ENCODE measurements at places on chromosomes 3 and 15.

GRCh38 chr3:170421111-170421641 is 2.5 kb downstream of the CLDN11 start:
- H3K36me3 ChIP-seq, result peaks cover 8% of the 10 kb centered on the region
- no peak overlapping the region for H3K27ac ChIP-seq
- DNase-seq, result no peak
- H3K4me1 ChIP-seq, result peaks cover 13% of the 10 kb centered on the region
- H3K4me3 ChIP-seq, result no peak overlapping the region

- DNase-seq, result no peak
- no peaks in the 10 kb centered on the region for H3K27me3 ChIP-seq
- H3K36me3 ChIP-seq, result no peaks in the 10 kb centered on the region
- no peak overlapping the region for H3K27ac ChIP-seq
Observed at GRCh38 chr3:65674226-65674625, 364.5 kb downstream of the MAGI1 start.

DNA sequence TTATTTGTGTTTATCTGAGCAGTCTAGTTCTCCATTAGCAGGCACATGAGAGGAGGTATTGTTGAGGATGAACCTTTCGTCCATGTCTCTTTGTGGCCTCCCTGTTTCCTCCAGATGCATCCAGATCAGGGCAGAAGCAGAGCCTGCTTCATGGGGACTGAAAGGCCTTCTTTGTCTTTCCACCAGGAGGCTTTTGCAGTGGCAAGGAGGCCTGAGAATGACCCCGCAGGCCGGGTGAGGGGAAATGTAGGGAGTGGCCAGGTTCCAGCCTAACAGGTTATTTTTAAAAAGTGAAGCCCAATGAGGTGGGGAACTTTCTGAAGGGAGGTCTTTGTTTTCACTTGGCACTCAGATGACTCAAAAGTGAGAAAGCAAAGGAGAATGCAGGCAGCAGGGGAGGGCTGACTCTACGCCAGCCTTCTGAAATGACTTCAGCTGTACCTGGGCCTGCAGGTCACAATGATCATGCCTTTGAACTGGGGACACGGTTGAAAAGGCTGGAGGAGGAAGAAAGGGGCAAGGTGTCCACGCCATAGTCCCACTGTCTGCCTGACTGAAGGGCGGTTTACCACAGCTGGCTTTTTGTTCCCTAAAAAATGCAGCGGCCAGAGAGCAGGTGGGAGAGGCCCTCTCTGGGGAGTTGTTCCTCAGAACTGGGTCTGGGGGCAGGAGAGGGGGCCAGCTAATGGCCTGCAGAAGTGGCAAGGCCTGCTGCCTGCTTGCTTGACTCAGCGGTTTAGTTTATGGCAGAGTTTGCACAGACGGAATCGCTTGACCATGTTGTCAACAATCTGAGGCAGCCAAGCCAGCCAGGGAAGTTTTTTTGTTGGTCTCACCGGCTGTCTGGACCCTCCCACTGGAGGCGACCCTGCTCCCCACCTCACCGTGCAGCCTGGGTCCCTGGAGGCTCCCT is 28.7 kb downstream of the CMTM7 start:
- H3K27me3 ChIP-seq, result no peaks in the 10 kb centered on the region
- H3K36me3 ChIP-seq, result peaks cover 3% of the 10 kb centered on the region
- peak overlapping the region; percentile 70 for H3K4me3 ChIP-seq
- peak overlapping the region; percentile 83 for H3K27ac ChIP-seq

DNA sequence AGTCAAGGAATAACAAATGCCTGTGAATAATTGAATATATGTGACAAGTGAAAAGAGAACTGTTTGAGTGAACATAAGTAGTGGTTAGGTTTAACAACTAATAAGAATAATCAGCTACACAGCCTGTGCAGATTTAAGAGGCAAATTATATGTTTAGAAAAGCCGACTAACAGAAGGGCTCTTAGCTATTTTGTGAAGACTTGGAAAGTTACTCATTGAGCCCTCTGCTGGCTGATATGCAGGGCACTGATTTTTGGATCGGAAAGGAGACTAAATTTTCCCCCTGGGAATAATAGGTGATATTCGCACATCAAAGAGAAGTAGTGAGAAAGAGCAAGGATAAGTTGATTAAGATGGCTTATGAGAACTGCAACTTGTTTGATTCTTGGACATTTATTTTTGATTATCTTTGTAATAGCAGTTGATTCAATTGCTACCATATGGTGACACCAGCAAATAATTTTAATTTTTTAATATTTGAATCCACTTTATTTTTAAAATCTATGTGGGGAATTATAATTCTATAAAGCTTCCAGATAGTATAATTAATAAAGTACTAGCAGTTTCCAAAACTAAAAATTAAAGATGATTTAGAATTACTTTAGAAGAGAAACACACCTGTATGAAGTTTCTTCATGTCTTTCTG is 156.2 kb downstream of the NLGN1 start:
- no peaks in the 10 kb centered on the region for H3K4me1 ChIP-seq
- no peaks in the 10 kb centered on the region for H3K27me3 ChIP-seq
- H3K27ac ChIP-seq, result no peak overlapping the region
- DNase-seq, result no peak

GRCh38 chr3:126523745-126524428 is at the start of gene CHST13:
CHST13 (plus strand) TSS chr3:126524155; CDS start chr3:126524333, 178 bp downstream.
- no peak for DNase-seq
- H3K27ac ChIP-seq, result no peak within 1 kb of the TSS
- no peaks in the 10 kb centered on the region for H3K36me3 ChIP-seq
- no peaks in the 10 kb centered on the region for H3K4me1 ChIP-seq
- no peak within 1 kb of the TSS for H3K4me3 ChIP-seq
- H3K27me3 ChIP-seq, result peaks cover 10% of the 10 kb centered on the region

- H3K27me3 ChIP-seq, result peaks cover 15% of the 10 kb centered on the region
- no peaks in the 10 kb centered on the region for H3K36me3 ChIP-seq
- H3K4me3 ChIP-seq, result no peak overlapping the region
- DNase-seq, result no peak
- no peak overlapping the region for H3K27ac ChIP-seq
- peaks cover 6% of the 10 kb centered on the region for H3K4me1 ChIP-seq
Observed at GRCh38 chr15:89395996-89396395, 61.4 kb upstream of the POLG start.

GRCh38 chr3:123312331-123313265 is 110.9 kb downstream of the SEC22A start:
- no peak for DNase-seq
- H3K4me1 ChIP-seq, result peaks cover 4% of the 10 kb centered on the region
- H3K36me3 ChIP-seq, result no peaks in the 10 kb centered on the region
- H3K4me3 ChIP-seq, result no peak overlapping the region

GRCh38 chr3:135451037-135451785 is 514.3 kb upstream of the PPP2R3A start:
- no peak overlapping the region for H3K4me3 ChIP-seq
- peaks cover 3% of the 10 kb centered on the region for H3K36me3 ChIP-seq
- peaks cover 2% of the 10 kb centered on the region for H3K4me1 ChIP-seq
- DNase-seq, result no peak

DNA sequence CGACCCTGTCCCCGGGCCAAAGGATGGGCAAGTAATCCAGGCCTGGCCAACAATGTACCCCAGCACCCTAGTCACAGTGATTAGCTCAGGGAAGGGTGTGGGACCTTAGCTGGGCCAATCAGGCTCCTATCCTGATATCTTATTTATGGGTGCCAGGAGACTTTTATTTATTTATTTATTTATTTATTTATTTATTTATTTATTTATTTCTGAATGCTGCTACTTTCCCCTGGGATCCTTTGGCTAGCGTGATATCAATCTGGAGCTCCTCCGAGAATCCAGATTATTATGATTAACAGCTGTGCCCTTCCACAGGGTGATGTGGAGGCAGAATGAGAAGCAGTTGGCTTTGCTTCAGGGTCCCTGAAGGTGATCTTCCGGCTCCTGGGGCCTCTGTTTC is 32.2 kb upstream of the BHLHE40 start:
- H3K27me3 ChIP-seq, result no peaks in the 10 kb centered on the region
- no peaks in the 10 kb centered on the region for H3K36me3 ChIP-seq
- H3K4me1 ChIP-seq, result no peaks in the 10 kb centered on the region
- H3K27ac ChIP-seq, result no peak overlapping the region
- no peak overlapping the region for H3K4me3 ChIP-seq

DNA sequence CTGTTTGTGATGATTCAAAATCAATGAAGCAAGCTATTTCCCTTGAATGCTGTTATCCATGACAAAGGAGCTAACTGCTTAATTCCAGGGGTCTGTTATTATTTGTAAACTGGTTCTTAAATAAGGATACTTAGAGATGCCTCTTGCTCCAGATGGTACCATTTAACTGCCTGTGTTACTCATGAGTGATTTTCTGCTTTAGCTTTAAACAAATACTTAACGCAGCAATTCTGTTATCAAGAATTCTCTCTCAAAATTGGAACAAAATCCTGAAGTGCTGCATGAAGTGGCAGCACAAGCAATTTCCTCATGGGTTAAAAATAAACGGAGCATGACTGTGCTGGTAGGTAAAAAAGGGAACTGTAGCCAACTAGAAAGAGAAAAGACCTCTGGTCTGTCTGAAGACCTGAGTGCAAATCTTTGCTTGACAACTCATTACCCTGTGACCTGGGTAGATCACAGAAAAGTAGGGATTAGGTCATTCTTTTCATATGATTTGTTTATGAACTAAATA is 62.5 kb upstream of the GBE1 start:
- H3K27me3 ChIP-seq, result peaks cover 1% of the 10 kb centered on the region
- no peaks in the 10 kb centered on the region for H3K36me3 ChIP-seq
- H3K27ac ChIP-seq, result no peak overlapping the region
- no peak overlapping the region for H3K4me3 ChIP-seq
- H3K4me1 ChIP-seq, result peaks cover 3% of the 10 kb centered on the region
- peak; percentile 3 for DNase-seq

- no peaks in the 10 kb centered on the region for H3K36me3 ChIP-seq
- H3K4me3 ChIP-seq, result no peak overlapping the region
- no peaks in the 10 kb centered on the region for H3K4me1 ChIP-seq
- H3K27me3 ChIP-seq, result no peaks in the 10 kb centered on the region
- H3K27ac ChIP-seq, result no peak overlapping the region
- no peak for DNase-seq
Observed at GRCh38 chr3:105979961-105980360, 111.1 kb upstream of the CBLB start.

DNA sequence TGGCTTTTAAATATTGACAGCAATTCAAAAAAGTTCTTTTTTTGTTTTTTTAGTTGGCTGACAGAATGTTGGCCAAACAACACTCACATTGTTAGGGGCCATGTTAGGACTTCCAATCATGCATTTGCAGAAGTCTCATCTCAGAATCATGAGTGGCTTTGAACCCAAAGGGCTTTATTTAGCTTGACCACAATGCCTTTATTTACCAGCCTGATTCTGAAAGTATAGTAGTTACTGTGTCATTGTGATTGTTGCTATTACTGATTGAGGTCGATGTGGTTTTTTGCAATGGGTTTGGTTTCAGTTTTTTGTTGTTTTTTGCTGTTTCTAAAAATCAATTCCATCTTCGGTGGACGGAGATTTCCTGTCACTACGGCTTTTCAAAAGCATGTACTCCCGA is 7.2 kb downstream of the GLDN start:
- H3K27ac ChIP-seq, result no peak overlapping the region
- peaks cover 3% of the 10 kb centered on the region for H3K4me1 ChIP-seq
- H3K27me3 ChIP-seq, result peaks cover 5% of the 10 kb centered on the region
- DNase-seq, result no peak
- H3K4me3 ChIP-seq, result no peak overlapping the region
- no peaks in the 10 kb centered on the region for H3K36me3 ChIP-seq

DNA sequence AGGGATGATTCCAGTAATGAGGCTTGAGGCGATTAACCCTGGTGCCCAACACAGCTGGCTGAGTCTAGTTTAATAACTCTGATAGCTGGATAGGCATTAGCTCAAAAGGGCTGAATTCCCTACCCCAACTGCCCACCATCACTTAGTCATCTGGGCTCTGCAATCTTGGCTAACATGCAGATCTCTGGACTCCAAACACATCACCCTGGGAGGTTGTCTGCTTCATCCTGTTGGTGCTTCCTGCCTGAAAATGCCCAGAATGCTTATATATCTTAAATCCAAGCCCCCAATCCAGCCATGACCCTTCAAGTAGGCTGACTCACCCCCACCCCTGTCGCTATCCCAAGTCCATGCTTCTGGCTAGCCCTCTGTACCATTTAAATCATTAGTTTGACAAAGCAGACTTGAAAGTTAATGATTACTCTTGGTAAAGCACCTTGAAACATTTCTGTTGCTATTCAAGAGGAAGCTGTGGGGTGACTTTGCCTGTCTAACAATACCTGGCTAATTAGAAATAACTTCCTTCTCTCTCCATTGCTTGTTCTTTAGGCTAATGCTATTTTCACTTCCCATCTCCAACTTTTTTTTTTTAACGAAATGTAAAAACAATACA is 107.0 kb upstream of the RORA start:
- H3K36me3 ChIP-seq, result no peaks in the 10 kb centered on the region
- no peak overlapping the region for H3K27ac ChIP-seq
- H3K4me3 ChIP-seq, result no peak overlapping the region
- H3K27me3 ChIP-seq, result peaks cover 7% of the 10 kb centered on the region
- no peaks in the 10 kb centered on the region for H3K4me1 ChIP-seq

GRCh38 chr15:43441316-43441715 is 51.6 kb downstream of the TP53BP1 start:
- H3K27ac ChIP-seq, result peak overlapping the region; percentile 31
- no peaks in the 10 kb centered on the region for H3K4me1 ChIP-seq
- DNase-seq, result no peak
- no peak overlapping the region for H3K4me3 ChIP-seq

GRCh38 chr3:57169872-57170623 is 4.9 kb upstream of the IL17RD start:
- H3K36me3 ChIP-seq, result no peaks in the 10 kb centered on the region
- no peak overlapping the region for H3K27ac ChIP-seq
- H3K4me1 ChIP-seq, result peaks cover 7% of the 10 kb centered on the region
- peak overlapping the region; percentile 47 for H3K4me3 ChIP-seq

GRCh38 chr15:91625506-91625905 is 228.0 kb upstream of the SLCO3A1 start:
- H3K36me3 ChIP-seq, result no peaks in the 10 kb centered on the region
- H3K4me1 ChIP-seq, result no peaks in the 10 kb centered on the region
- no peaks in the 10 kb centered on the region for H3K27me3 ChIP-seq
- H3K27ac ChIP-seq, result no peak overlapping the region
- no peak overlapping the region for H3K4me3 ChIP-seq

DNA sequence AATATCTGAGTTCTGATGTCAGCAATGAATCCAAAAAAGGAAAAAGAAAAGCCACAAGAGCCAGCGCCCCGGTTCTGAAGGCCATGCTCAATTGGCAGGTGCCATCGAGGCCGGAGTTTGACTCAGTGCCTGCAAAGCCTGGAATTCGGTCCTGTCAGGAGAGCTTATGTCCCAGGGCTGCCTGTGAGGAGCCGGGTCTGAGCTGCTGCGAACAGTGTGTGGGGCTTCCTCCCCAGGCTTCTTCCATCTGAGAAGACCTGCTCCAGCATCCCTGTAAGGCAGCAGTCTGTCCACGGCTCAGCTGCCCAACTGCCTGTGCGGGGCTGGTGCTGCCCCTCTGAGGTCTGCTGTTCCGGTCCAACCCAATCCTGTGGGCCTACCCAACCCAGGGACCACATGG is 46.1 kb downstream of the ROPN1B start:
- H3K27ac ChIP-seq, result no peak overlapping the region
- no peak for DNase-seq
- H3K36me3 ChIP-seq, result peaks cover 43% of the 10 kb centered on the region
- H3K4me3 ChIP-seq, result no peak overlapping the region
- no peaks in the 10 kb centered on the region for H3K4me1 ChIP-seq
